ENCODE measurements at places on chromosomes 7 and 10.

DNA sequence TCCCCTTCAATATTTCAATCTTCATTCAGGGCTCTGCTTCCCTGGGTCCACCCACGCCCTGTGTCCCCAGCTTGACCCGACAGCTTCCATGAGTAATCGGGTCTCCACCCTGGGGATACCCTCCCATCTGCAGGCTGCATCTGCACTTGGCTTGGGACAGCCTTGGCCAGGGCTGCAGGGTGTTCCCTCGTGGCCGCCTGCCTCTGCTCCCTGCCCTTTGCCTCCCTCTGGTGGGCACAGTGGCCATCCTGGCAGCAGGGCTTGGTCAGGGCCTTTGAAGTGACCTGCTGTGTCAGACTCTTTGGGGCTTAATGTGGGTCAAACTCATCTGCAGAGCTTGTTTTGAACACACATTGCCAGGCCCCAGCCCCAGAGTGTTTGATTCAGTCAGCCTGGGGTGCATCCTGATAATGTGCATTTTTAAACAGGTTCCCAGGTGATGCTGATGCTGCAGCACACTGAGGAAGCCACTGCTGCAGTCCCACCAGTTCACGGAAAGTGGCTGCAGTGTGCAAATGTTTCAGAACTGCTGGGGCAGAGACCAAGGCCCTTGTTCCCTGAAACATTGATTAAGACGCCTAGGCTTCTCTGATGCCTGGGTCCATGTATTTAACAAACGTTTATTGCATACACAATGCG is 80.7 kb upstream of the SEC61G start:
- peak; percentile 78 for DNase-seq

GRCh38 chr7:103718482-103719061 is 270.9 kb downstream of the RELN start:
- peak; percentile 21 for DNase-seq

DNA sequence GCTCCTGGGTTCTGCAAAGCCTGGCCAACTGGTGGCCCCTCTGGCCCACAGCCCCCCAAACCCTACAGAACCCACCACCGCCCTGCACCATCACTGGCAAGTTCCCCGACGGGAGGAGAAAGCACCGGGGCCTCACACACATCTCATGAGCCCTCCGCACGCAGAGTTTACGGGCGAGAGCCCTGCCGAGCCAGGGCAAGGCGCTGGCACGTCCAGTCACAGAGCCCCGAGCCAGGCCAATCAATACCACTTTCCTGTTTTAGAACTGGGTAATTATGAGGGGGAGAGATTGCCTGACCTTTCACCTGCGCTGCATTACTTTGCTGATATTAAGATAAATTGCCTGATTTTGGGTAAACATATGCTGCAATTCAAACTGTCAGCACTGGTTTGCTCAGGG is 113.3 kb downstream of the EBF3 start:
- DNase-seq, result no peak

DNA sequence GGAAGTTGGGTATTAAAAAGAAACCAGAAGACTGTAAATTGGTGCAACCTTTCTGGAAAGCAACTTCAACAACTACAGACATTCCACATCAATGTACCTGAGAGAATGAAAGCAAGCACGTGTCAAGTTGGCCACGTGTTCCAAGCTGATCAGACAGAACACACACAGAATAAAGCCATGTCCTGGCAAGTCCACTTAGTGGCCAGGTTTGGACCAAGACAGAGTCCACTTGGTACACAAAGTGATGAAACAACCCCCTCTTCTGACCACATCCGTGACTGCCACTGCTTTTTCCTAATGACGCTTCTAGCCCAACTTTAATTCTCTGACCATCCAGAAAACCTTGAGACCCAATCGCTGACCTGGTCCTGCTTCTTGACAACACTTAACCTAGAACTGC is 109.4 kb downstream of the ABLIM1 start:
- DNase-seq, result peak; percentile 50
